ENCODE measurements at places on chromosomes 4 and X.

DNA sequence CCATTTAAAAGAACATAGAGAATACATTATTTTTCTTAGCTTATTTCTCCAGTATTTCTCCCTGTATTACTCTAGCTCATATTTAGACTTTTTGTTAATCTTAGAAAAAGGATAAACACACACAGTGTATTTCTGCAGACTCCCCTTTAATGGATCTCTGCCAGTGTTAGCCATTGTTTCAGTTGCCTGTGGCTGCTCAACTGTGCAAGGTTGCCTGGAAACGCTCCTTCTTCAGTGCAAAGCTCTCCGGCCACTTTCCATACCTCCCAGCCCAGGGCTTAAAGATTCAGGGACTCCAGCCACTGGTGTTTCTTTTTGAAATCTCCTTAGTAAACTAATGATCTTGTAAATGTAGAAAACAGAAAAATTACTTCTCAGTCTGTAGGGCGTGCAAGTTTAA lies 104.9 kb downstream of the SLIT2 start:
- DNase-seq = peak; percentile 90

DNA sequence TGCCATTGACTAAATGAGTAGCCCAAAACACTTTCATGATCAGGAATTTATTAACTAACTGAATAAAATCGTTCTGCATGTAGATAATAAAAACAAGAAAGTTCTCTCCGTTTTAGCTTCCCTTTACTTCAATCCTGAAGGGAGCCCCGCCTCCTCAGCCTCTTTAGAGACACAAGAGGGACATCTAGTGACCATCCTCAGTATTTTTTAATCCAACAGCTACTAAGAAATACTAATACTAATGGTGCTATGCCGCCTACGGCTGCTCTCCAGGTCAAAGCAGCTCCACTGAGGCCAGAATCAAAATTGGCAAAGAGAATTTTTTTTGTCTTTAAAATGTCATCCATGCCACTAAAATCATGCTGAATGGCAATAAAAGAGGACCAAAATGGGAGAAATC lies 3.2 kb upstream of the PCDH19 start:
- DNase-seq = peak; percentile 72

- peak; percentile 29 for DNase-seq
Observed at GRCh38 chrX:46686003-46686645, 72.8 kb downstream of the SLC9A7 start.

DNA sequence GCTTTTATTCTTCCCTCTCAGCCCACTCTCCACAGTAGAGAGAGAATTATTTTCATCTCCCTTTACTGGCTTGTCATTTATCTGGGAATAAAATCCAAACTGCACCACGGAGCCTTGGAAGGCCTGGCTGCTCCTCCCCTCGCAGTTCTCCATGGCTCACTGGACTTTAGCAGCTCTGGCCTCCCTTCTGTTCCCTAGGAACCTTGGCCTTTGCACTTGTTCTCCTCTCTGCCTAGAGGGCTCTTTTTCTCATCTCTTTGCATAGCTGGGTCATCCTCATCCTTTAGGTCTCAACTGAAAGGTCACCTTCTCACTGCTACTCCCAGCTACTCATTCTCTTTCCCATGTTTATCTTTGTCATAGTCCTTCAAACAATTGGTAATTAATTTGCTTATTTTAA lies 31.3 kb upstream of the TAPT1 start:
- no peak for DNase-seq

- DNase-seq = no peak
Observed at GRCh38 chr4:147599769-147600168, 17.4 kb upstream of the TMEM184C start.

- no peak for DNase-seq
Observed at GRCh38 chrX:101383679-101384205, 2.2 kb downstream of the BTK start.

- no peak for DNase-seq
Observed at GRCh38 chrX:44906542-44906941, 33.6 kb downstream of the KDM6A start.

DNA sequence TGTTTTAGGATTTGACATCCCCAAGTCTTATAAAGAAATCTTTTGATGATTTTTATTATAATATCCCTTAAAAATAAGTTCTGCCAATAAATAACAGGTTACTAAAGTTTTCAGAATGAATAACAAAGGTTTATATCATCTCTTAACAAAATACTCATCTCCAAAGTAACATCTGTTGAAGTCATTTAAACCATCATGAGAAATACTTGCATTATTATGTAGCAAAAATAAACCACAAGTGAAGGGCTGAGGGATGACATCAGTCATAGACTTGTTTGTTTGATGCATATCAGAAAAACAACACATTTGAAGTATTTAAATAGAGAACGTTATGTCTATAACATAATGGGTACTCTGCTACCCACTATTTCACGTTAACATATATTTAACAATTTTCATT lies 114.9 kb downstream of the SPOCK3 start:
- no peak for DNase-seq

GRCh38 chrX:72351606-72352334 lies 46.1 kb upstream of the CITED1 start:
- DNase-seq = no peak

DNA sequence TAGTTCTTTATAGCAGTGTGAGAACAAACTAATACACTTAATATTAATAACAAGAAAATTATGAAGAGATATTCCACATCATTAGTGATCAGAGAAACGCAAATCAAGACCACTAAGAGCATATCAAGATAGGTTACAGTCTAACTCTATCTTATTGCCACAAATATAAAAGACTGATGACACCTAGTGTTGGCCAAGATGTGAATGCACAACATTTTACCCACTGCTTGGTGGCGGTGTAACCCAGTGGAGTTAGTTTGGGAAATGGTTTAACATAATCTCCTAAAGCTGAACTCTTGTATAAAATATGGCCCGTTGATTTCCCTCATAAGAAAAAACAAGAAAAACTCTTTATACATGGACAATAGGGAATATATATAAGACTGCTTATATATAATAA lies 92.4 kb downstream of the SLITRK2 start:
- DNase-seq = peak; percentile 66

GRCh38 chr4:156733582-156733981 lies 238.0 kb downstream of the PDGFC start:
- no peak for DNase-seq

DNA sequence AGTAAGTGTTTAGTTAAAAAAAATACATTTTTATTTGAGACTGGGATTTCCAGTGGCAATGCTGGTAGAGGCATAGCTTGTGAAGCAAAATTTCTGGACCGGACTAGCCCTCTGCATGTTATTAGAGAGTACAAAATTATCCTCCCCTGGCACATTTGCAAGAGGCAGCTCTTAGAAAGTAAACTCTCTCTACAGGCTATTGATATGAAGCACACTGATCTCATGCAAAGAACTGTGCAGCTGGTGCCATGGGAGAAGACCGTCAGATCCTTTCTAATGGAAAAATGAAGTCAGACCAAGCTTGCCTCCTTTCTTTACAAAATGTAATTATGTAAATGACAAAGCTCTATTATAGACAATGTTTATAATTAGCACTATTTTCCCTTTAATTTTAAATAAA lies 2717.2 kb downstream of the PCDH7 start:
- no peak for DNase-seq

- DNase-seq = no peak
Observed at GRCh38 chr4:140617499-140618248, 48.9 kb upstream of the UCP1 start.

DNA sequence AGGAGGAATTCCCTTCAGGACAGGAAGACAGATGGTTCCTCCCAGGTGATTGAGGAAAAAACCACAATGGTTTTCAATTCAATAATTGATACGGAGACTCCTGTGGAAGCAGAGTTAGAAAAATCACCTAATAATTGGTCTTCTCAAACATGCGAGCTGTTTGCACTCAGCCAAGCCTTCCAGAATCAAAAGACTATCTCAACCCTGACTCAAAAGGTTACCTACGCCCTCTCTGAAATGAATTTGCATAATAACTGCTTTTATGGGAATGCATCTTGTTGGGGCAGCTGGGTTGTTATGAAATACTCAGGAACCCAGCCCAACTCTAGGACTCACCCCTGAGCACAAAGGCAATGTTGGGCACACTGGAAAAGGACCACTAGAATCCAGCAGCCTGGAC lies 66.9 kb upstream of the ARSJ start:
- DNase-seq = no peak

- DNase-seq = no peak
Observed at GRCh38 chr4:5082376-5082775, 31.1 kb downstream of the STK32B start.

- no peak for DNase-seq
Observed at GRCh38 chr4:111959222-111959621, 186.0 kb upstream of the FAM241A start.

- DNase-seq = no peak
Observed at GRCh38 chr4:90495211-90495610, 368.0 kb downstream of the CCSER1 start.

DNA sequence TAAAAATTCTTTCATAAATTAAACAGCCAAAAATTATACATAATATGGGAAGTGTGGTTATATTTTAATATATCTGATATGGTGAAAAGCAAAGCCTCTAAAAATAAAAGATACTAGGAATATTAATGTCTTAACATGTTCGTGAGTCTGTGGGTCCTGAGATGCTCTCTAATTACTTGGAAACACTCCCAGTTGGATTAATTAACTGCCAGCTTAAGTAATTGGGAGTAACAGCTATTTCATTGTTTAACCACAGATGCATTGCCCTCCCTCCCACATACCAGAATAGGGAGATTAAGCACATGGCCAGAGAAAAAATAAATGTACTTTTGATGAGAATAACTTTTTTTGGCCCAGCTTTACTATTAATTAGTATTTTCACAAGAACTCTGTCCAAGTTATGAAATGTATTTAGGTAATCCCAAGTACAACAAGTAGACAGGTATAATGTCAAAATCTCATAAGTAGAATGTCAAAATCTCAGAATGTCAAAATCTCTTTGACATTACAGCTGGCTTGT lies 79.7 kb downstream of the BTC start:
- DNase-seq = no peak

DNA sequence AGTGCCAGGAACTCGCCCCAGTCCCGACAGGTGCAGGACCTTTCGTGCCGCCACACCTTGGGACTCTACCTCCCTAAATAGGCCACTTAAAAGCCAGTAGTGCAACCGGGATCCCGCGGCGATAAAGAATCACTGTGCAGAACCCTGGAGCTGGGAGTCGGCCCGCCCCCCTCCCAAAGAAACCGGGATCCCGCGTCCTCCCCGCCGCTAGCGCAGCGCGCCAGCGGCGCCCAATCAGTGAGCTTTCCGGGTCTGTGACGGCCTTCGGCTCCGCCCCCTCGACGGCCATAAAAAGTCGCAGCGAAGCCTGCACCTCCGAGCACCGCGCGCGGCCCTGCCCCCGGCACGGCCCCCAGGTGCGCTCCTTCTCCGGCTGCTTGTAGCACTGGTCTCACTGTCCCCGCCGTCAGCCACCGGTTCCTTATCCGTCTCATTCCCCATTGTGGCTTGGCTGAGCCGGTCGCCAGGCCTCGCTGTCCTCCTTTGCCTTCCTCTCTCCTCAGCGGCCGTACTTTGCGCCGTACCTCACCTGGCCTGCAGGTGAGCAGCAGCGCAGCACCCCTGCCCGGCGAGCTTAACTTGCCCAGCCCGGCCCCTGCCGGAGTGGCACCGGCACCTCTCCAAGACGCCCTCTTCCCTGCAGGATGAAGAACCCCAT lies at the start of gene LRAT:
Gene LRAT (plus strand): TSS at position 318 of the 658 bp plus-strand sequence. CDS start 327 bp downstream, at position 645.
- peak; percentile 49 for DNase-seq

- no peak for DNase-seq
Observed at GRCh38 chr4:113349430-113349829, 300.0 kb downstream of the ANK2 start.

- DNase-seq = no peak
Observed at GRCh38 chrX:153521034-153521433, 3.6 kb downstream of the ATP2B3 start.

DNA sequence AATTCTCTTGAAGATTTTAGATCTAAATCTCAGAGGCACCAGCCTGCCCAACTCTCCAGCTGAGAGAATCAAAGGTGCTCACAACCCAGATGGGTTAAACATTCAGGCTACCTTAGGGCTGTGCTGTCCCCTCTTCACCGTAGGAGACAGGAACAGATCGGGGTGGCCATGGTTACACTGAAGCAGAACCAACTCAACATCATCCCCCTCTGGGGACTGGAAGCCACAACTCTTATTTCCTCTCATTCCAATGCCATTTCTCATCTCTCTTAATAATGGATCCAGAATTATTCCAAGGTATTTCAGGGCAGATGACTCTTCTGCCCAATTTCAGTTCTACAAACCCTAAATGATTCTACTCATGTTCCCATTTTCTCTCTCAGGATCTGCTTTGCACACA lies 109.7 kb downstream of the NKX6-1 start:
- DNase-seq = no peak

- no peak for DNase-seq
Observed at GRCh38 chr4:40916880-40917279, 167.1 kb downstream of the NSUN7 start.

DNA sequence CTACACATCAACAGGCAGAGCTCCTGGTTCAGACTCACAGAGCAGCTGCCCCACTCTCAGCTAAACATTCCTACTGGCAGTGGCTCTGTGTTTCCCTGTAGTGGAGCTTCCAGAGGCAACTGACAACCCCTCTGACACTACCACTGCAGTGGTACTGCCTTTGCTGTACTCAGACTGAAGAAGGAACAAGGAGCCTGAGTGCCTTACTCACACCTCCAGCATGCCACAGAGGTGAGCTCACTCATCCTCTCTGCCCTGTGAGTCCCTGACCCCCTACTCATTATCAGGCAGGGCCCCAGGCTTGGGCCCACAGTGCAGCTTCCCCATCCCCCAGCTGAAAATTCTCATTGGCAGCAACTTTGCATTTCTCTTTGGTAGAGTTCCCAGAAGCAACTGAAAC lies 240.5 kb upstream of the POF1B start:
- DNase-seq = no peak

DNA sequence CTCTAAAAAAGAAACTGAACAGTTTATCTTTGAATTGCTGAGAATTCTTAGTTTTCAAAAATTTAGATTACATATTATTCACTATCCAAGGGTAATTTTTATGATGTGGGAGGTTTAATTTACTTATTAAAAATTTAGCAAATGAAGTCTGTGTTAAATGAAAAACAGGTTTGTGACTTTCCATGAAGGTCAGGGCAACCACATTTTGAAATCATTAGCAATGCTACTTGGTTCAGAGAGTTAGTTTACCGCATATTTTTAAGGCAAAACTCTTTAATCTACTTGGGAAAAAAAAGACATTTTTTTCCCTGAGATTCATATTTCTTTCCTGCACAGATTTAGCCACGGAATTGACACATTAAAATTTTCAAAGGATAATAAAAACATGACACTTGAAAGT lies 37.3 kb upstream of the PRSS12 start:
- DNase-seq = no peak

DNA sequence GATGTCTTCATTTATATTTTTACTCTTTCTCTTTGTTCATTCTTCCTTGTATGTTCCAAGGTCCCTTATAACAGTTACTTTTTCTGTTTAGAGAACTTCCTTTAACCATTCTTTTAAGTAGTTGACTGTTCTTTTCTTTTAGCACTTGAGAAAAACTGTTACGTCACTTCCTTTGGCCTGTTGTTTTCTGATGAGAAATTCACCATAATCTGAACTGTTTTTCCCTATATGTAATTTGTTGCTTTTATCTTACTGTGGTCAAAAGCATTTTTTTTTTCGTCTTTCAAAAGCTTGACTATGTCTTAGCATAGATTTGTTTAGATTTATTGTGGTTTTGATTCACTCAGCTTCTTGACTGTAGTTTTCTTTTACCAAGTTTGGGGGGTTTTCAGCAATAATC lies 1660.3 kb upstream of the PCDH10 start:
- no peak for DNase-seq

- no peak for DNase-seq
Observed at GRCh38 chr4:110372485-110372884, 103.5 kb upstream of the ENPEP start.

Data from pons (tissue), 1 donor.